ENCODE measurements at places on chromosomes 6 and 20.

GRCh38 chr6:116450185-116450710, 10.9 kb upstream of the CALHM6 start:
- DNase-seq = no peak

GRCh38 chr20:6468423-6469116, 298.9 kb upstream of the BMP2 start:
- no peak for DNase-seq

- peak; percentile 47 for DNase-seq
These were observed 23.4 kb upstream of the SLCO4A1 start for GRCh38 chr20:62618611-62619529.

DNA sequence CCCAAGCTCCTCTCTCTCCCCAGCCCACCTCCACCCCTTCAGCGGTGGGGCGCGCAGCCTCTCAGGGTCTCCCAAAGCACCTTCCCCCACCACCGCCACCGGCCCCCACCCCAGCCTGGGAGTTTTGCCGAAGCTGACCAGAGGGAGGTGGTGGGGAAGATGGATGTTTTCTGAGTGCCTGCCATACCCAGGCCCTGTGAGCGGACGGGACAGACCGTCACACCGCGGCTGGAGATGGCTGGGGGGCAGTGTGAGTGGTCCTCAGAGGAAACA, 5.7 kb downstream of the C20orf204 start:
- DNase-seq = no peak

- DNase-seq = no peak
These were observed 10.4 kb downstream of the SCML4 start for GRCh38 chr6:107813555-107814194.

GRCh38 chr6:12148317-12148801, 136.2 kb downstream of the HIVEP1 start:
- DNase-seq = no peak

DNA sequence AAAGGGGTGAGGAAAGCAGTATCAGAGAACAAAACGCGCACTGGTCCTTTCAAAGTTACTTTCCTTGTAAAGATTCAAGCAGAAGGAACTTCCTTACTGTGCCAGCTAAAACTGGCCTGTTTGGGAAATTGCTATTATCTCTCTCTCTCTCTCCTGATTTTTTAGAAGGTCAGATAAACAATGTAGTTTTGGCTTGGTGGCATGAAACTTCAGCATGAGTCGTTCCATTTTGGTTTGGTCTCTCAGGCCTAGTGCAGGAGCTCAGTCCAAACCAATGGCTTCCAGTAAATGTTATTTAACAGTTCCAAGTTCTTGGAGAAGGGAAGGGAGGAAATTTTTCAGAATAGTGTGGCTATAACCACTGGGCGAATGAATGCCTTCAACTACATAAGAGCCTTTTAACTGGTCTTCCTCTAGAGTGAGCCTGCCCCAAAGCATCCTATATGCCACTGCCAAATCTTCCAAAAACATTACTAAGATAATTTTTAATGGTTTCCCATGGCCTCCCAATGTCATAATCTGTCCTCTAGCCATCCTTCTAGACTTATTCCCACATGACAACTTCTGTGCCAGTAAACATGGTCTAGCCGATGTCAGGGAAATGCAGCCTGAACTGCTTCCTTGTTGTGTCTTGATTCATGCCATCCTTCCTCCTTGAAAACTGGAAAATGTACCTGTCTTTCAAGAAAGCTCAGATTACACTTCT, 9.1 kb upstream of the SNX9 start:
- no peak for DNase-seq

GRCh38 chr20:47610945-47611250, 109.2 kb downstream of the NCOA3 start:
- no peak for DNase-seq

DNA sequence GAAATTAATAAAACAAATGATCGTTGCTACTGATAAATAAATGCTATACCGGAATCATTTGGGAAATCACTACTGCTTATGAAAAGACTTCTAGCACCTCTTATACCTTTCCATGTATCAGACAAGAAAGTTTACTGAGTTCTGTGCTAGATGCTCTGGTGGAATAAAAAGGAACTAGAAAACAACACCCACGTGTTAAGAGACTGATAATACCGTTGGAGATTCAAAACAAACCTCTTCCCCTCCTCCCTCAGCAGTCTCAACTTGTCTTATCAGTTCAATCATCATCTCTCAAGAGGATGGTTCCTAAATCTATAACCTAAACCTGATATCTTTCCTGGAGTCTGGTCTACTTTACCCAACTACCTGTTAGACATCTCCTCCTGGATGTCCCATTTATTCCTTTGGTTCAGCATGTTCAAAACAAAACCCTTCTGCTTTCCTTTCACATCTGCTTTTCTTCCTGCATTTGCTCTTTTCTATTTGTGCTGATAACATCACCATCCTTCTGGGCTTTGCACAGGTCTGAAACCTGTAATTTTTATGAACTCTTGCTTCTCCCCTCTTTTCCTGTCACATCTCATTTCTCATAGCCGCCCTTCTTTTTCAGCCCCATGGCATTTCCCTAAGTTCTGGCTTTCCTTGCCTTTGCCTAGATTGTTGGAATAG, 122.2 kb downstream of the COL19A1 start:
- no peak for DNase-seq

DNA sequence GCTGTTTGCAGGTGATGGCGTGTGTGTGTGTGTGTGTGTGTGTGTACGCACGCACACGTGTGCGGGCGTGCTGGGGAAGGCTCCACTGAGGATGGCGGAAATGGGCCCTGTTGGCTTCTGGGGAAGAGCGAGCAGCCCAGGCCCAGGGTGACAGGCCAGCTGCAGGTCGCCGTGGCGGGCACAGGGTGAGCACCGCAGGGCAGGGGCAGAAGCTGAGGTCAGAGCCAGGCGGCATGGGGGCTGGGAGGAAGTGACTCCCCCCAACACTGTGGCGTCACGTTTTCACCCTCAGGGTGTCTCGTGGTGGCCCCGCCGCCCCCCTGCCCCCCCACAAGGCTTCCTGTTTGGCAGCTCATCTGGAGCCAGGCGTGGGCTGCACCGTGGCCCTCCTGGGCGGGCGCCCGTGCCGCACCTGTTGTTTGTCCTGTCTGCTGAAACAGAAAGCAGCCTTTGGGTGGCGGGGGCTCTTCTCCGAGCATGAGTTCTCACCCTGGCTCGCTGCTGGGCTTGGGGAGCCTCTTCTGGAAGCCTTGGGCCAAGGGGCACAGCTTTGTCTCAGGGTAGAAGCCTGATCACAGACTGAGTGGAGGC, 7.1 kb downstream of the RBM38 start:
- DNase-seq = no peak

DNA sequence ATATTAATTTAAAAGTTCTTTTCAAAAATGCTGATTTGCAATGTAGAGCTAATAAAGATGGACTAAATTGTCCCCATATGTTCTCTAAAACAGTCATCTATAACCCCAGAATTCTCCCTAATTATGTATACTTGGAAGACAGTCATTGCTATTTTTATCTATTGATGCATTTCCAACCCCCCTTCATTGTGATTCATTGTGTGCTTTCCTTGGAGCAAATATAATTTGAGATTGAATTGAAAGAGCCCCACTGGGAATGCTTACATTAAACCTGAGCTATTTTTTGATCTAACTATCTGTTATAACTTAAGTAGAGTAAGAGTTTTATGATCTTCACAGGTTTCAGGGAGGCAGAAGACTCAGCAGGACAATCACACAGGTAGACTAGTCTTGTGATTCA, 73.7 kb upstream of the PTCHD4 start:
- DNase-seq = no peak

DNA sequence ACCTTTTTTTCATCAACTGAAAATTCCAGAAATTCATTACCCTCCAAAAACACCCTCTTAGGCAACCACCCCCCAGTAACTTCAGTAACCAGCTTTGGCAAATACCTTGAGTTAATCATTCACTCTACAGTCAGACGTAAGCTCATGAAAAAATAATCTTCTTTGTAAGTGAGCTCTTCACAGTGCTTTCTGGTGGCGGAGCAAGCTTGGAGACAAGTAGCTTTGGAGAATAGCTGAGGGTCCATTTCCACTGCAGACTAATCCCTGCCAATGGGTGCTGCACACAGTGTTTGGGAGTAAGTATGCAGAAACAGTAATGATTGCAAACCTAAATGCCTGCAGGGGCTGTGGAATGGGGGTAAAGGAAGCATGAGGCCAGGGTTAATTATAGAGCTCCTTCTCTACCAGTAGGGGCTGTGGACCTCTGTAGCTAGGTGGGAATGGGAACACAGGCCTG, 56.8 kb upstream of the HINT3 start:
- DNase-seq = no peak

- no peak for DNase-seq
These were observed 24.9 kb downstream of the ZNF334 start for GRCh38 chr20:46488451-46488850.

- no peak for DNase-seq
These were observed 35.8 kb downstream of the THEMIS start for GRCh38 chr6:127865108-127865507.

- no peak for DNase-seq
These were observed 176.2 kb upstream of the SASH1 start for GRCh38 chr6:148166339-148166968.
